ENCODE measurements at places on chromosomes 6 and 20.

DNA sequence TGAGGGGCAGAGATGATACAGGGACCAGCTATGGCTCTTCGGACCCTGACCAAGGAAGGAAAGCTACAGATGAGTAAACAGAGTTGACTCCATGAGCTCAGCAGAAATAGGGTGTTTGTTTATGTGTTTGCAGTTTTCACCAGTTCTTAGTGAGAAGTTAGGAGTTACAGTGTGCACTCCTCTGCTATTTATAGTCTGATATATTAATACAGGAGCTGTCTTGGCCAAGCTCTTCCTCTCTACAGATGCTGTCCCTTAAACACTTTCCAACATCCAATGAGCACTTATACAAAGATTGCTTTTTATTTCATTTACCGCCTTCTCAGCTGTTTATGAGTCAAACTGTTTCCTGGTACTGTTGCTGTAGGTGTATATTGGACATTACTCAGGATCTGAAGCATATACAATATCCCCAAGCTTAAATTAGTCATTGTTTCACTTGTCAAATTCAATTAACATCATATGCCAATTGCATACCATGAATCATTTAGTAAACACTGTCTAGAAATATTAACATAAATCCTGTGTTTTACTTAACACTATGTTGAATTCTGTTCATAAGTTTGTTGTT, 618.0 kb downstream of the PRKN start:
- no peak for DNase-seq

DNA sequence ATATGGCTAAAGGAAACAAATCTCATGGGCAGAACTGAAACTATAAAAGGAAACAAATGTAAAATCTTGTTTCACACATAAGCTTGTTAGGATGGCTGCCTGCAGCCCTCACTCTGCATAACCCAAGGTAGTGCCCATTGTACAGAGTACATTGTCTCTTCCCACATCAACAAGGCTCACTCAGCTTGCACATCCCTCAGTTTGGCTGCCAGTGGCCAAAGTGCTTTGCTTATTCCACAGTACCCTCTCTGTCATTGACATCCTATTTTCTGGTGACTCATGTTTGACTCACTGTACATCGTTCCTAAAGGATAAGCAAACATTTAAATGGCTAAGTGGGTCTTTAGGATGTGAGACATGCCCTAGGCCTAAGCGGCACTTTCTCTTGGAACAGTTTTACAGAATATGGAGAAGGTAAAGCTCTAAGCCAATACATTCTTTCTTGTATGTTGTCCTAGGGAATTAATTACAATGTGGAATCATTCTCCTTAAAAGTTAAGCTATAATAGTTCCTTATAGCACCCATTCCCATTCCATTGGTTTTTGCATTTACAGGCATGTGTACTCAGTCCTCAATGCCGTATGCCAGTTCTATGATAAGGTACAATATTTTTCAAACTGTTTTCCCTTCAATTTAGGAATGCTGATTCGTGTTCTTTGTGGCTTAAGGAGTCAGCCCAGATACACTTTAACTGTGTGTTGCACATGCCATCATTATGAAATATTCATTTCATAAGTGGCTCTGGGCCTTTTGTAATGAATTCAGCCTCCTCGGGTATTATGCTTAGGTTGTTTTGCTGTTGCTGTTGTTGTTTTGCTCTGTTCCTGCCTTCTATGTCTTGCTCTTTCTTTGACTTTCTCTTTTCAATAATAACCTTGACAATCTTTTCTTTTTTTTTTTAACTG, 5.5 kb downstream of the ANKEF1 start:
- peak; percentile 76 for DNase-seq

DNA sequence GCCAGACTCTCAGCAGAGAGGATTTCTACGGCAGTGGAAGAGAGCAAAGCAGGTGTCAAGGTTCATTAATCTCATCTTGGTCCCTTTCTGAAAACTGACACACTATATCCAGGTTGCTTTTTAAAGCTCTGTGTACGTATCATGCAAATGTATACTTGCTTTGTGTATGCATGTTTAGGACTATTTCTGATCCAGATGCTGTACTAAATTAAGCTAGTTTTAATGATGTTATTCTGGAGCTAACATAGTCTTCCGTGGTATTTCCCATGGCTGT, 59.2 kb upstream of the SNX9 start:
- DNase-seq = no peak

DNA sequence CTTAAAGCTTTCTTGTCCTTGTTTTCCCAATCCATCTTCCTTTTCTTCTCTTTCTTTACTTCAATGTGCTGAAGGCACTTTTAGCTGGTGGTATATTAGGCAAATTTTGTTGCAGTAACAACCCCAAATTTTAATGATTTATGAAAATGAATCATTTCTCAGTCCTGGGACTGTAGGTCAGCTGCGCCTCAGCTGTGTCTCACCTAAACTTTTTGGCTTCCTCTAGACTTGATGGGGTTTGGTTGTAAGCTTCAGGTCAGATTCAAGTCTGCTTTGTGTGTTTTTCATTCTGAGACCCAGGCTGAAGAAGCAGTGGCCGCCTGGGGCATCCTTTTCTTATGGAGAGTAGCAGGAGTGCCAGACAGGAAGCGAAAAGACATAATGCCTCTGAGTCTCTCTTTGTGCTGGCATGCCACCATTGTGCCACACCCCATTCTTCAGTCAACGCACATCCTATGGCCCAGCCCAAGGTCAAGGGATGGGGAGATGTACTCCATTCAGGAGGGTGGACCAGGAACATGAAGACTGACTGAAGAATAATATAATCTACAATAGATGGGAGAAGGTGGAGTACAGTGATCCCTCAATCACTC, 28.9 kb upstream of the CD83 start:
- no peak for DNase-seq

DNA sequence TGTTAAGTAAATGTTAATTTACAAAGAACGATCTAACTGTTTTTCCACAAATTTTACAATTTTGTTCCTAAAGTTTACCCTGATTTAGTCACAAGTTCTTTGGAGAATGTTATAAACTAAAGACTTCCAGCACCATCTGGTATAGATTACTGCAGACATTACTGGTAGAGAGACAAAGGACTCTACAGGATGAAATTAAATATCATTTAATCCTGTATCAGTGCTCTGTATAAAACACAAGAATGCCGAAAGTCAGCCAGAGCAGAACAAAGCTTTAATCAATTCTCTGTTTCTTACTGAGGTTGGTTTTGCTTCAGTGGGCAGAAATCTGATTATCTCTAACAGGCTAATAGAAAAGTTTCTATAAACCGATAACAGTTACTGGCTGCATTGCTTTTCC, 763.6 kb downstream of the TENT5A start:
- DNase-seq = no peak

- no peak for DNase-seq
Measured at GRCh38 chr6:13629459-13630116, 14.5 kb downstream of the NOL7 start.

DNA sequence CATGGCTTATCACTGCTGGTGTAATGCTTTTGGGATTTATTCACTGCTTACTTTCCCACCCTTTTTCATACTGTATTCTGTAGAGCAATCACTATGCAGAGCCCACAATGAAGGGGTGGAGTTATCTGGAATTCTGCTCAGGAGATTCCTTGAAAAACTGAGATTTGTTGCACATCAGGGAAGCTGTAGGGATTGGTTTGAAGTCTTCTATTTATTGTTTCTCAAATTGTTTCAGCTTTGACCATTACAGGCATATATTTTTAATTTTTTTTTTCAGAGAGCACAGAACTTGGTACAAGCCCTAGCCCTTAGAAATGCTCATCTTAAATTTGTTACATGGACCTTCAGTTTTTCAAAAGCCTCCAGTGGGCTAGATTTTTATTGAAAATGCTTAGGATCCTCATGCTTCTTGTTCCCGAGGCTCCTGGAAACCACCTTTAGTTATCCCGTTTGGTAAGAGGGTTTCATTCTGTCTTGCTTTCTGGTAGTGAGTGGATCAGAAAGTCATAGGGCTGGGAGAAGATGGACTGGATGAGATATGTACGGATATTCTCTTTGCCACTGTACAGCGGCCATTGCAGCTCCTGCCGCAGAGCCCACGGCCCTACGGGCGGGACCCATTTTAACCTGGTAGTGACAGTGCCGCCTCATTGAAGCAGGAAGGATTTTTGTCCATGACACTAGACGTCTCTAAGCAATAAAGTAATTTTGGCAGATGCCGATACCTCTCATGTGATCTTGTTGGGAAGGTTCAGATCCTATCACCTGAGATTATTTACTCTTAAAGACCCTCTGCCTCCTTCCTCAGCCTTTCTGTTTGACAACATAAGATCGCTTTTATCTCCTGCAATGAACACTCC, 45.3 kb upstream of the ZNF184 start:
- DNase-seq = no peak

DNA sequence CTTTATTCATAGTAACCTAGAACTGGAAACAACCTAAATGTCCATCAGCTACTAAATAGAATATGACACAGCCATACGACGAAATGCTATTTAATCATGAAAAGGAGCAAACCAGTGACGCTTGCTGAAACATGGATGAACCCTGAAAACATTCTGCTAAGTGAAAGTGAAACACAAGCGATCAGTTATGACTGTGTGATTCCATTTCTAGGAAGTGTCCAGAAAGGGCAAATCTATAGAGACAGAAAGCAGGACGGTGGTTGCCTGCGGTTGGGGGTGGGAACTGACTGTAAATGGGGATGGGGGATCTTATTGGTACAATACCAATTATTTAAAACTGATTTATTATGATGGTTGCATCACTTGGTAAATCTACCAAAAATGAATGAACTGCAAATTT, 126.8 kb downstream of the IPCEF1 start:
- DNase-seq = no peak

- peak; percentile 48 for DNase-seq
Measured at GRCh38 chr6:72811971-72812421, 190.1 kb downstream of the KCNQ5 start.

- no peak for DNase-seq
Measured at GRCh38 chr6:24522228-24523176, 27.7 kb downstream of the ALDH5A1 start.

- no peak for DNase-seq
Measured at GRCh38 chr20:19288636-19289035, 76.2 kb downstream of the SLC24A3 start.

DNA sequence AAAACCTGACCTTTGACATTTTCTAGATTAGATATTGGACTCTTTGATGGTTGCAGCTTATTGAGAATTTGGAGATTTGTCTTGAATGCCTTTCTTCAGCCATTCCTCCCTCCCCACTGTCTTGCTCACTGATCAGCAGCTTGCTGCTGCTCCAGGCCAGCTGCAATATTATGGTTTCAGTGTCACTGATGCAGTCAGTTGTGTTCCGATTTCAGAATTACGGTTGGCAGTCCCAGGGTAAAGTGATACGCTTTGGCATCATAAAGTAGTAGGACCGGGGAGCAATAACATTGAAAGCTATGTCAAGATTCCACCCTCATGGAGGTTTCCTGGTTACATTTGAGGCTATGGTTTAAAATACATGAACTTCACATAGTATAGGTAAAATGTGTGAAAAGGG, 152.6 kb downstream of the BCKDHB start:
- no peak for DNase-seq

- no peak for DNase-seq
Measured at GRCh38 chr6:110055387-110055735, 77.2 kb downstream of the GPR6 start.

GRCh38 chr6:16273256-16273655, 34.9 kb downstream of the GMPR start:
- DNase-seq = peak; percentile 61

DNA sequence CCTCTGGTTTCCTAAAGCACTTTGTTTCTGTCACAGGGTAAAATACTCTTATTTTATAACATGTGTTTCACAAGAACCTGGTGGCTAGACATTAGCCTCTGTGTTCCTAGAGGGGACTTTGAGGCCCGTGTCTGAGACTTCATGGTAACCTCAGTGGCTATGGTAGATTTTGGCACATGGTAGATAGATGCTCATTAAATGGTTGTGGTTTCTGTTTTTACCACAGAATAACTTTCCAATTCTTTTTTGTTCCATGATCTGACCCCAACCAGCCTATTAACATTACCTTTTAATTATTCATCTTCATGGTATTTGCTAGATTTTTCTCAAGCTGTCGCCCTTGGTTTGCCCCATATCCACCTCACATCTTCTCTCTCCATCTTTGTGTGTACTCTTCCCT, 34.3 kb downstream of the CCN2 start:
- no peak for DNase-seq

DNA sequence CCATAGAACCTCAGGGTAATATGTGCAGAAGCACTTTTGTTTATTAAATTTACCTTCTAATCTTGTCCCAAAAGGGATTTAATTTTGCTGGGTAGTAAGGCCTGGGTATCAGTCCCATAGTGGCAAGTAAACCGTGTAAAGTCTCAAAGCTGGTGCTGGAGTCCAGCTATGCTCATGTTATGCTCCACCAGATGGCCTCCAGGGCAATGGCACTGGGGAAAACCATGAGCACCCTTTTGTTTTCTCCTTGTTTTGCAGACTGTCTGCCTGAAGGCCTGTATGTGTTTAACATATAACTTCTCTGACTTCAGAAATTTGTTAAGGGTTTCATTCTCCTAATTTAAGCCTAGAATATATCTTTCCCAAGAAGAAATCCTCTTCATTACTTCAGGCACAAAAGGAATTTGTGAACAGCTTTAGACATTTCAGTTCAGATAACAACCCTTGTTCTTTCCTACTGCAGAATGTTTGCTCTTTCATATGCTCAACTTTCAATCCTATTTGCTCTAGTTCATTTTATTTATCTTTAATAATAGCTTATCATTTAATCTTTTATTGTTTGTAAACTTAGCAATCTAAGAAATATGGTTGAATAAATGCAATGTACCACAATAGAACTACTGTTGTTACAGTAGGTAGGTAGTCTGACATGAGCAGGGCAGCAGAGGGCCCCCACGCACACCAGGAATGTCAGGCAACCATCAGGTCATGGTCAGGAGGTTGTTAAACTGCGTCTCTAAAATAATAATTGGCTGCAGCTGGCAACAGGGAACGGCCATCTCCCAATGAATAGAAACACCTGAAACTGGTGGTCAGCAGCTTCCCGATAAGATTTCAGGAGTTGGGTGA, 162.8 kb downstream of the TENT5A start:
- DNase-seq = no peak

DNA sequence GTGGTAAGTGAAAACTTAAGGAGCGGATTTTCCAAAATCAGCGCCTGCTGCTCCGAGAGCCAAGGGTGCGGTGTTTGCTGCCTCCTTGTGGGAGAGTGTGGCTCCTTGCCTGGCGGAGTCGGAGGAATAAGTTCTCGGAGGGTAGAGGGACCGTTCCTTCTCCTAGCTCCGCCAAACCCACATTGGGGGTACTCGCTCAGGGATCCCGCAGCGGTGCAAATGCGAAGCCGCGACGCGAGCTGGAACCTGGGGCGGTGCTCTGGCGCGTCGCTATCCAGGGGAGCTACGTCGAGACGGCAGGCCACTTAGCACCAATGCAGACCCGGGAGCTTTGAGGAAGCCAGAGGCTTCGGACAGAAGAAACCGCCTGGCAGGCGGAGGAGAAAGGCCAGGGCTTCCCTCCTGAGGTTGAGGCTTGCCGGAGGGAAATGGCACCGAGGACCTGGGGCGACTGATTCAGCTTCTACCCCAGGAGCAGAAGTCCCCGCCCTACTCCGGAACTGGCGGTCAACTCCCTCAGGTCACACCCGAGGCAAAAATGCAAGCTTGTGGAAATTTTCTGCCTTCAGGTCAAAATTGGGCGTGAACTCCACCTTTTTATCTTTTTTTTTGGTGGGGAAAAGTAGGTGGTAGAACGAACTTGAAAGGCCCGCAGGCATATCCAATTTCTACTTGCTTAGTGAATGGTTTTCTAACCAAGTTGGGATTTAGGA, 5.7 kb upstream of the DDX43 start:
- peak; percentile 32 for DNase-seq

Data from COLO829 (cell line).